ENCODE measurements at places on chromosomes 3 and 15.

DNA sequence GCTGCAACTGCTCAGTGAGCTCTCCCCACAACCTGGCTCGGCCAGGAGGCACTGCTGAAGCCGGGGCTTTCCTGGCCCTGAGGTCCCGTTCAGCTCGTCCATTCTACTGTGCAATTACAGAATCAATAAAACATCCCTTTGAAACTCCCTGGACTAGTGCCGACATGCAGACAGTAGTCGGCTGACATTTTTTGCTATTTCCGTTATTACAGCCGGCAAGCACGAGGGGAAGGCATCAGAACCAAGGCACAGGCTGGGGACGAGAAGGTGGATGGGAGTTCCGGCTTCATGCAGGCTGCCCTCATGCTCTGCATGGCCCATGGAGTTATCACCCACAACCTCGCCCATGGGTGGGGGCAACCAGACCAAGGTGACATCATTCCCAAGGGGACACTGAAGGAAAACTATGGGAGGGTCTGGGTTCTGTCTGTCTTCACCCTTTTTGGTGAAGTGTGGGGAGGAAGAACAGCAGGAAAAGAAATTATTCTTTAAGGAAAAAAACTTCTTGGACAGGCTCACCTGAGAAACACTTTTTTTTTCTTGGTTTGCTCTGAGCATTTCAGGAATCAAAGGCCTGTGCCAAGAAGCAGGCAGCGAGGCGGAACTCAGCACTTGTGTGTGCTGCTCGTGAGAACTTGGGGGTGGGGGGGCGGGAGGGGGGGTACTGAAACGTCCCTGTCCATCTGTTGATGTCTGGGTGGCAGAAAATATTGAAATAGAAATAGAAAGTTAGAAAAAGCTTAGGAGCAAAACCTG lies 154.5 kb downstream of the FOXP1 start:
- DNase-seq = no peak

- no peak for DNase-seq
Observed at GRCh38 chr3:192642651-192643050, 84.7 kb downstream of the FGF12 start.

GRCh38 chr3:105385819-105386508 lies 19.3 kb downstream of the ALCAM start:
- DNase-seq = no peak

DNA sequence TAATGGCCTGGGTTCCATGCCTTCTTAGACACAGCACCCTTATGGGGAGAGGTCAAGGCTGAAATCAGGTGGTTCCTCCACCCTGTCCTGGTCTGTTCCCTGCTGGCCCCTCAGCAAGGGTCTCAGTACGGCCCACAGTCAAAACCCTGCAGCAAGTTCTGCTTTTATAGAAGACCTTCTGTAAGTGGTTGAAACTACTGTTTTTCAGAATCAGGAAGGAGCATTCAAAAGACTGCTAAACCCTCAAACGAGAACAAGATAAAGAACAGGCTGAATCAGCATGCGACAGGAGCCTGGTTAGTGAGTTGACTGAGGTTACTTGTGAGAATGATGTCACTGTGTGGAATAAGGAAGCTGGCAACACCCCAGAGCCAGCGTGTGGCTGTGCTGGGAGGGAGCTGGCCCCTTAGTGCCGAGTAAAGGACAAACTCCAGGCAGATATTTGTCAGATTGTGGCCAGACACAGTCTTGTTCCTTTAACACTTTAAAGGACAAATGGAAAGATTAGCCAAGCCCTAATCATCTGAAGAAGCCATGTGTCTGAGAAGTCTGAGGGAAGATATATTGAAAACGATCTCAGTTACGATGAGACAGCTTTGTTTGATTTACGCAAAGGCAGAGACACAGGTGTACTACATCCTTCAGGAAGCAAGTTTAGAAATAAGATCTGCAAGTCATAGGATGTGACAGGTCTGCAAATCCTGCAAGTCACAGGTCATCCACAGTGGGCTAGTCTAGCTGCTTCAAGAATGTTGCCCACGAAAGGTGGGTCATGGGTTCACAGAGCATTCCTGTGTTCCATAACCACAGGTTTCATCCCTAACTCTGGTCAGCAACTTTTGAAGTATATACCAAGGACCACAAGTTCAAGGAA lies 54.0 kb downstream of the B3GNT5 start:
- no peak for DNase-seq

GRCh38 chr15:80831606-80832224 lies 52.5 kb downstream of the CEMIP start:
- no peak for DNase-seq

DNA sequence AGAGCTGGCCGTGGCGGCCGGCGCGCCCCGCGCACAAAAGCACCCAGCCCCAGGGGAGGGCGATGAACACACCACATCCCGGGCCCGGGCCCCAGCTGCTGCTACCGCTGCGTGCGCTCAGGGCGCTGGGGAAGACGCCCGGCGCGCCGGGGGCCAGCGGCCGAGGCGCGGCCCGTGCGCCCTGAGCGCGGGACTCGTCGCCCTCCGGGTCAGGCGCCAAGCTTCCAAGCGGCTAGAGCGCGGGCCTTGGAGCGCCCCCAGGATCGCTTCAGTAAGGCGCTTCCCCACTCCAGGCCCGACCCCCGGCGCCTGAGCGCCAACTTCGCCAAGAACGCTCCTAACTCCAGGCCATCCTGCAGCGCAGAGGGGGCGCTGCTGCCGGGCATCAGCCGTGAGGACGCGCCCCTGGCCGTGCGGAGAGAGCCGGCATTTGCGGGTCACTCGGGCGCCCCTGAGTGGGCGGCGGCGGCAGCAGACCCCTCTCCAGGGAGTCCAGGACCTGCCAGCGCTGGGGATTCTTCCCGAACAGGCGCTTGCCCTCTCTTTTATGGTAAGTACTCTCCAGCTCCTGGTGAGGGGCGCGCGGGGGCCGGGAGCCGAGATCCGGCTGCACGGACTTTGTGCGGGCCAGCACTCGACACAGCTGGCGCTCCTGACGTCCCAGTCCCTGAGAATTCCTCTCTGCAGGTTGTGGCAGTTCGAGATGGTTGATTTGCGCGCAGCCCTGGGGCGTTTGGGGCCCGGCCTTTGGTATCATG lies 475 bp downstream of the SPSB4 start:
- DNase-seq = no peak

GRCh38 chr3:72270072-72270681 lies 485.2 kb upstream of the PROK2 start:
- DNase-seq = no peak

All from stimulated activated CD8-positive, alpha-beta memory T cell treated with anti-CD3 and anti-CD28 coated beads, Interleukin-4, amount 100 ng/mL, for 4 hours (primary cell).